ENCODE measurements at places on chromosomes 6 and 20.

DNA sequence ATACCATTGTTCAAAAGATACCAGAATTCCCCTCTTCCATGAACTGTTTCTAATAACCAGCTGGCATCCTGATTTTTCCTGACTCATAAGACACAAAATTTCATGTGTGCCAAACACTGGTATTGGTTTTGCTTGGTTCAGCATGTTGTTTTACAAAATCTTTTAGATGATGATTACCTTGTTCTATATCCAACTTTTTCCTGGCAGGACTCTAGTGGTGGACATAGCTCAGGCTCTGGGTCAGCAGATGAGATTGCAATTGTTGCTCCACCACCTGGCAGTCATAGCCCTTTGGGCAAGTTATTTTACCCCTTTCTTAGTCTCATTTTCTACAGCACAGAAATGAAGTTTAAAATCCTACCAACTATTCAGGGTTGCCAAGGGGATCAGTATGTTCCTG, 6.2 kb downstream of the TRIM38 start:
- no peak for DNase-seq

DNA sequence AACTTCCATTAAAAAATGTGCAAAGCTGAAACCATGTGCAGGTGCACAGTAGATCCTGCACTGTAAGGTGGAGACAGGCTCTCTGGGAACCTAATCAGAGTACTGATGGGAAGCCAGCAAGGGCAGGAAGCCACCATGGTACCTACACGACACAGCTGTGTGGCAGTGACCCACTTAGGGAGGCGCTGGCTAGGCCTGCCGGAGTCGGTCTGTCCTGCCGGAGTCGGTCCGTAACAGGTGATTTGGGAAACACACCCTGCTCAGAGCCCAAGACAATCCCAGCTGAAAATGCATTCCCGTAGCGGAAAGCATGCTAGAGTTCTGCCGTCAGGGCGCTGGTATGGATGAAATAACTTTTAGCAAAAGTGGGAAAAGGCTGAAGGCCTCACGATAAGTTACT, 17.2 kb downstream of the TXNDC5 start:
- DNase-seq = no peak

DNA sequence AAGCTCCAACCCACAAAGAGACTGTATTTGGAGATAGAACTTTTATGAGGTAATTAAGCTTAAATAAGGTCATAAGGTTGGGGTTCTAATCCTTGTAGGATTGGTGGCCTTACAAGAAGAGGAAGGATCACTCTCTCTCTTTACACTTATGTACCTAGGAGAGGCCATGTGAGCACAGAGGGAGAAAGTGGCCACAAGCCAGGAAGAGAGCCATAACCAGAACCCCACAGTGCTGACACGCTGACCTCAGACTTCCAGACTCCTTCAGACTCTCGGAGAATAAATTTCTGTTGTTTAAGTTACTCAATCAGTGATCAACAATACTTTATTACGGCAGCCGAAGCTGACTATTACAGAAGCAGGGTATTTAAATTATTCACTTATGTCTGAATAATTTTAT, 430.5 kb upstream of the EPHA7 start:
- DNase-seq = no peak

GRCh38 chr20:56780266-56780665, 151.2 kb downstream of the TFAP2C start:
- DNase-seq = no peak

- no peak for DNase-seq
Observed at GRCh38 chr6:97040355-97040860, 115.9 kb downstream of the KLHL32 start.

- DNase-seq = no peak
Observed at GRCh38 chr20:47627540-47627939, 125.9 kb downstream of the NCOA3 start.

DNA sequence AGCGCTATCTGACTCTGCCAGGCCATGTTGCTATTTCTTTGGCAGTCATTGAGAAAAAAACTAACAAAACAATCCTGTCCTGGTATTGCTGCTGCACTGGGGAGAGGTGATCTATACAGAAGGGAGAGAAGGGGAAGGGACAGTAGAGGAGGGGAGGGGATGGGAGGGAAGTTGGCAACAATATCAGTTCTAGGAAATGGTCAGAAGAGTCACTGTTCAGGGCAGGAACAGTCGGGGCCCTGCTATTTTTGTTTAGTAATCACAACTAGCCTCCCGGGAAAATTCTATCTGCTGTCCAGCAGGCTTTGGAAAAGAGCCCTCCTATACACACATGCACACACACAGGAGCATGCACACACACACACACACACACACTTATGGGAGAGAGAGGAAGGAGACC, 142.3 kb upstream of the CARMIL1 start:
- no peak for DNase-seq
